ENCODE measurements at places on chromosomes 1 and 21. TPM values are rescaled to one million over a fixed set of nuclear protein-coding genes. Genes with fewer than 3 reads are reported as not detected.

The LCE2A gene
- not detected for total RNA-seq

The CRP gene
- not detected for total RNA-seq

The B3GALNT2 gene
- total RNA-seq, result 19.6 TPM

The KLF17 gene
- total RNA-seq, result under 0.01 TPM

The FBLIM1 gene
- 14.3 TPM for total RNA-seq

The LAX1 gene
- not detected for total RNA-seq

The CELA2B gene
- total RNA-seq, result not detected

The GPA33 gene
- total RNA-seq, result not detected

The KIAA0319L gene
- total RNA-seq, result 34.2 TPM

The IER5 gene
- 22.0 TPM for total RNA-seq
